DMS79 treated with DMSO at 0.1 percent for 48 hours (cell line): ENCODE measurements at places on chromosomes 5 and 9.

GRCh38 chr5:67680099-67680498, 483.5 kb upstream of the CD180 start:
- no peak for DNase-seq

DNA sequence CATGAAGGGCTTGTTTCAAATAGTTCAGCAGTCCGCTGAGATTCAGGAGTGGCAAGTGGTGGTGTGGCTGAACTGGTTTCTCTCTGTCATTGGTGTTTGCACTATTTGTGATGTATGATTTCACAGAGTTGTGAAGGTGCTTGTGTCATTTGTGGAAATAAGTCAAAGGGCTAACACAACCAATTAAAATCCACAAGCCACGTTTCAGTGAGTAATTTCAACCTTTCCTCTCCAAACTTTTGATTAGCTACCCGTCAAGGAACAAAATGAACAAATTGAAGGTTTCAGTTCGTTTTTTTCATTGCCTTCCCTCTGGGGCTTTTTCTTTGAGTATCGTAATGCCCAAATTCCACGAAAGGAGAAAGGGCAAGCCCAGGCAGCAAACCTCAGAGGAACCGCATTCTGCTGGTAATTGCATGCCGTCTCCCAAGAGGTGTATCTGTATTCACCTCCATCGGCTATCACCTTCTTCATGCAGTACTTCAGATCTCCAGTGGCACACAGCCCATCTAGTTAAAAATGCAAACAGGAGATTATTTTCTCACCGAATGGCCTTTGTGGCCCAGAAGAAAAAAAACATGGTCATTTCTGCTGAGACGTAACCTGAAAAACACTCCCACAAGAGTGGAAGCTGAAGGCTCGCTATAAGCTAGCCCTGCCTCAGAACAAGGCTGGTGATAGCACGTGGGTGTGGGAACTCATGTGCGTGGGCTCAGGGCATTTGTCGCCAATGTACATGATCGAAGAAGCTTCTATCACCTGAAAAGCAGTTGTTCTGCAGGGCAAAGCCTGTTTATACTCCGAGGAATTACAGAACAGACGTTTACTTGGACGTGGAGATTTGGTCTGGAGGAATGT, 197.1 kb downstream of the NR3C1 start:
- no peak for DNase-seq

GRCh38 chr5:135467871-135468485, 15.8 kb upstream of the TIFAB start:
- DNase-seq, result no peak

- DNase-seq, result no peak
Observed at GRCh38 chr9:36637491-36638270, 65.0 kb downstream of the MELK start.

- DNase-seq, result no peak
Observed at GRCh38 chr5:79399046-79399445, 114.9 kb downstream of the HOMER1 start.

DNA sequence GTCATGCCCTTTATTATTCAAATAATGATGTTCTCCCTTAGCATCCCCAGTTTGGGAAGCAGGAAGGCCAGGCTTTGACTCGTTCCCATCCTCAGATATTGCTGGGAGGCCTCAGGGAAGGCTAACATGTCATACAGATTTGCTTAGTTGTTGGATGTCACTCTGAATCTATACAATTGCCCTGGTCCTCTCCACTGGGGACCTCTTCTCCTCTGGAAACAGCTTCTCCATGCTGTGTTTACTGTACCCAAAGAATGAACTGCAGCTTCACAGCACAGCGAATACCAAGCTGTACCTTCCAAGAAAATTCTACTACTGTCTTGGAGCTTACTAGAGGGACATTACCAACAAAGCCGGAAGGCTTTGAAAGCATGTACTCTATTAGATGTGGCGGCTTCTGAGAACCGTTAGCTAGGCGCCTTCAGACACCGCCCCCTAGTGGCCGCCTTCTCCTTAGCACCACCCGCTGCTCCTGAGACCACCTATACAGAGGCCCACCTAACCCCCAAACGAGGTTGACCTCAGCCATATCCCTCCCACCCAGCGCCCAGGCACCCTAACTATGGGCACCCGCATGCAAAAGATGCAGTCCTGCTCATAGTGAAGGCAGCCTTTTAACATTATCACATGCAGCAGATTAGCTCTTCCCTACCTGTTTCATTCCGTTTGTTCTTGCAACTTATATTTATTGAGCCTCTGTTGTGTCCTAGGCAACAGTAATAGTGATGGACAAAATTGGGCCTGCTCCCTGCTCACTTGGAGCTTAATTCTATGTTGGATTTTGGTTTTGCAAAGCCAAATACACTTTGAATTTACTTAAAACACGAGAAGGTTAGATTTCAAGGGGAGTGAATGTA, 34.9 kb upstream of the FOXI1 start:
- no peak for DNase-seq

- no peak for DNase-seq
Observed at GRCh38 chr9:109312783-109313182, 8.1 kb downstream of the EPB41L4B start.
